ELF-1 (cell line): ENCODE measurements at places on chromosomes 4 and X.

DNA sequence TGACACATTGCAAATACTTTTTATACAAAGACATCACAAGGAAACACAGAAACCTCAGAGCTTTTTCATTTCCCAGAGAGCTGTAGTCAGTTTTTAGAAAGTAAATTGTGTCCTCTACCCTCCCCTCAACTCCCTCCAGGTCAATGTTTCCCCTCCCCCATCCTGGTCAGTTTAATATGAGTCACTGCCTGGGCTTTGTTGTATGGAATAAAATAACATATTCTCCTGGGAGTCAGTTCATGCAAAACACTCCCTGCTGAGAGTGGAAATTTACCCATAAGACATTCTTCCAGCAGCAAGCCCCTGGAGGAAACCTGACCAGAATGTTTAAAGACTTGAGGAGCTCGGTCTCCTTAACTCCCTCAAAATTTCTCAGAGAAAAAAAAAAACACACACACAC, 270.1 kb upstream of the LDB2 start:
- DNase-seq, result no peak

DNA sequence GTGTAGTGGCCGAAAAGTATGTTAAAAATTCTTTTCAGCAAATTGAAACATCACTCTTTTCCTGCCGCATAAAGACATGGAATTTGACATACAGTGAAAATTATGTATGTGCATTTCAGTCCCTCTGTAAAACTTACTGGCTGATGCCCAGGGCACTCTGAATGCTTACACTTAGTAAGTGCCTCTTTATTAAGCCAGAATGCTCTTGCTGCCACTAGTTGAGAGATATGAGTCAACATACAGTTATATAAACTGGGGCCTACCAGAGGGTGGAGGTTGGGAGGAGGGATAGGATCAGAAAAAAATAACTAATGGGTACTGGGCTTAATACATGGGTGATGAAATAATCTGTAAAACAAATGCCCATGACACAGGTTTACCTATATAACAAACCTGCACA, 38.1 kb upstream of the TRPC5 start:
- no peak for DNase-seq

DNA sequence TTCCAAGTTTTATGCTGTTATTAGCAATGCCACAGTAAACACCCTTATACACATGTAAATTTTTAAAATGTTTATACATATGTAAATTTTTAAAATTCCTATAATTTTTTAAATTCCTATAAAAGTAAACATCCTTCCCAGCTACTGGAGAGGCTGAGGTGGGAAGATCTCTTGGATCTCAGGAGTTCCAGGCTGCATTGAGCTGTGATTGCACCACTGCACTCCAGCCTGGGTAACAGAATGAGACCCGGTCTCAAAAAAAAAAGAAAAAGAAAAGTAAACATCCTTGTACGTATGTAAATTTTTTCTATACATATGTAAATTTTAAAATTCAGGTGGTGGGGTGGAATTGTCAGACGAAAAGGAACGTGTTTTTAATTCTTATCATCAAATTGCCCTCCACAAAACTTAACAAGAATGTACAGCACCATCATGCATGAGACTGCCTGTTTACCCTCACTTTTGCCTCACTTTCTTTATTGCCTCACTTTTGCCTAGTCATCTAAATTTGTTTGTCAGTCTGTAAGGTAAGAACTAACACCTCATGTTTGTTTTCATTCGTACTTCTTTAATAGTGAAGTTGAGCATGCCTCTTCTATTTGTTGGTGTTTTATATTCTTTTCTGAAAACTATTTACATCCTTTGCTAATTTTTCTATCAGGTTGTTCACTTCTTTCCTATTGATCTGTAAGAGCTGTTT, 8.0 kb downstream of the SLC7A3 start:
- no peak for DNase-seq

- DNase-seq, result no peak
These were observed 94.3 kb downstream of the ANAPC10 start for GRCh38 chr4:145003675-145004074.

DNA sequence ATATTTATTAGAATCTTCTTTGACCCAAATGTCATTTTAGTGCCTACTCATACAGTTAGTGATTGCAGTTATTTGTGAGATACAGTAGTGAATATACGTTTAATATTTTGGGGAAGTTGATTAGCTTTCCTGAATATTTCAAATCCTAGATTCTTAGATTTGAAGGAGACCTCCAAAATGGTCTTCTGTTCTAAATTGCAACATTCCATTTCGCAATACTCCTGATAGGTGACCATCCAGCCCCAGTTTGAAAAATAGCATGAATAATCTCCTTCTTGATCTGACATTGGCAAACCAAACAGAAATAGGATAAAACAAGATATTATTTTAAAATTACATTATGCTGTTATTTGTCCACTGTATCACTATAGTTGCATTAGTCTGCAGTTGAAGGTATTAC, 505.6 kb downstream of the GRID2 start:
- no peak for DNase-seq

- DNase-seq, result no peak
These were observed 18.4 kb downstream of the DKK2 start for GRCh38 chr4:107017443-107018343.

GRCh38 chrX:82342531-82342930, 1140.6 kb downstream of the SH3BGRL start:
- DNase-seq, result no peak

DNA sequence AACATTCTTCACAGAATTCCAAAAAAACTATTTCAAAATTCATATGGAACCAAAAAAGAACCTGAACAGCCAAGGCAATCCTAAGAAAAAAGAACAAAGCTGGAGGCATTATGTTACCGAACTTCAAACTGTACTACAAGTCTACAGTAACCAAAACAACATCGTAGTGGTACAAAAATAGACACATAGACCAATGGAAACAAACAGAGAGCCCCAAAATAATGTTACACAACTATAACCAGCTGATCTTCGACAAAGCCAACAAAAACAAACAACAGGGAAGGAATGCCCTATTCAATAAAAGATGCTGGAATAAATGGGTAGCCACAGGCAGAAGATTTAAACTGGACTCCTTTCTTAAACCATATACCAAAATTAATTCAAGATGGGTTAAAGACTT, 1189.6 kb downstream of the PCDH18 start:
- DNase-seq, result no peak

DNA sequence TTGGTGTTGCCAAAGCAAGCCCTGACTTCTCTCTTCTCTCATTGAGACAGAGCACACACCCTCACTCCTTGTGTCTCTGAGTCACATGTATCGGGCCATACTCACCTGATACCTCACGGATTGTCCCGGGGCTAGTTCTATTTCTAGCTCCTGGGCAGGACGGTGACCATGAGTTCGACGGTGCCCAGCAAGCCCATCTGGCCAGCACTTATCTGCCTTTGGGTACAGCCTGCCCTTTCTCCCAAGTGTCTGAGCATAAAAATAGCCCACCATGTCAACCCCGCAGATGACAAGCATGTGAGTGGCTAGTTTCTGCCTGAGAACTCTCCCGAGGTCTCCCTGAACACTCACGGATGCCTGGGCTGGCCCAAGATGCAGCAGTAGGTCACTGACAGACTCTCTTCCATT, 158.5 kb downstream of the DHRSX start:
- DNase-seq, result no peak

GRCh38 chr4:173528378-173529321, 1.4 kb downstream of the HAND2 start:
- DNase-seq, result peak; percentile 48

GRCh38 chr4:16617435-16617834, 281.0 kb downstream of the LDB2 start:
- no peak for DNase-seq

DNA sequence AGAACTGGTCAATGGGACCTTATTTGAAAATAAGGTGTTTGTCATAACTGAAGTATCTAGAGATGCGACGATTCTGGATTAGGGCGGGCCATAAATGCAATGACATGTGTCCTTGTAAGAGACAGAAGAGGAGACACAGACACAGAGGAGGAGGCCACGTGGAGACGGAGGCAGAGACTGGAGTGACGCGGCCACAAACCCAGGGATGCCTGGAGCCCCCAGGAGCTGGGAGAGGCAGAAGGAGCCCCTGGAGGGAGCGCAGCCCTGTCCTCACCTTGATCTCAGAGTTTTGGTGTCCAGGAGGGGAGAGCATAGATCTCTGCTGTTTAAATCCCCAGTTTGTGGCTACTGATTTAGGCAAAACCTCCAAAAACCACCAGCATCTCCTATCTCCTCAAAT, 5.0 kb downstream of the GTPBP6 start:
- DNase-seq, result no peak

GRCh38 chrX:49037883-49038475, 5.2 kb downstream of the TFE3 start:
- no peak for DNase-seq

DNA sequence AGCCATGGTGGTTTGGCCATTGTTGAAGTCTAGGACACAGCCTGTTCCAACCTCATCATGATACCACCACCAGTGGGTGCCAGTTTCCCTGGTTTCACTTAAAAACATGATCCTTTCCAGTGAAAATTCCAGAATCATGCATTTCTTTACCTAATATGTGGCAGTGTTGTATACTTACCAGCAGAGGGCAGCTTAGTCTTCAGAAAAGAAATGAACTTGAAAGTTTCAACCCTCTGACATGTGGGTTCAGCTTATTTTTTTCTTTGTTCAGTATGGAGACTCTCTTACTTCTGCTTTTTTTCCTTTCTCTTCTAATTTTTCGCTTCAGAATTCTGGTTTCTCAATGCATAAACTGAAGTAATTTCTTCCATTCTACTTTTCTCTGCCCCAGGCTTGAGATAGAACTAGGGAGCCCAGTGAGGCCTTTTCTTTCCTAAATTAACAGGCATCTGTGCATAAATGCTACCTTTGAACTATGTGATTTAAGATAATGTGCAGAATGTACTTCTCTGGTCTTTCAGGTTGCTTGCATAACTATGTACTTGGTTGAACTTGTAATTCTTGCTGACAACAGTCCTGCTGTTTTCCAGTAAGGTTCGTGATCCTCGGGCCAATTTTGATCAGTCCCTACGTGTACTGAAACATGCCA, 10.7 kb downstream of the LIAS start:
- peak; percentile 48 for DNase-seq

DNA sequence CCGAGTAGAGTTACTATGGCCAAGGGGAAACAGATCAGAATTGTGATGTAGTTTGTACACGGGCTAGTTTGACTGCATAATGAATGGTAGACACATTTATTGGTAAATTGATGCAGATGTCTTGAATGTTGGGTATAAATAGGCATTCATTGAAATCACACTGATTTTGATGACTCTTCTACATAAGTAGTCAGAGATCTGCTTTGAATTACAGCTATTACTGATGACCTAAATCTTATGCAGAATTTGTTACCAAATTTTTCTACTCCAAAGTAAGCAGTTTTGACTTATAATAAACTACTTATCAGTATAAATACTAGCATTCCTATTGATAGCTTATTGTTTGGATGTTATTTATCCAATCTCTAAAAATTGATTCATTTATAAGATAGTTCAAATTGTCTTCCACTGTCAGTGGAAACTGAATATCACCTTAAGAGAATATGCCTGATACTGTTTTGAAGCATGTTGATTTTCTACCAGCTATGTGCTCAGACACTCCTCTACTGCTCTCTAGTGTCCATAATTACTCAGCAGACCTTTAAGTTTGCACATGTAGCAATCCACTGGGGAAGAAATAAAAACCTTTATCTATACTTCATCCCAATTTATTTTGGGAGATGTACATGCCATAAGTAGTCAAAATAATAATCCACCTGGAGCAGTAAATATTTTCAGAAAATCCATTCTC, 120.3 kb downstream of the RASL11B start:
- DNase-seq, result no peak

- no peak for DNase-seq
These were observed 25.0 kb downstream of the NLGN4X start for GRCh38 chrX:6203462-6204215.

GRCh38 chr4:88857588-88857987, 160.0 kb upstream of the NAP1L5 start:
- DNase-seq, result no peak

GRCh38 chrX:35557916-35558315, 240.2 kb upstream of the MAGEB16 start:
- no peak for DNase-seq

DNA sequence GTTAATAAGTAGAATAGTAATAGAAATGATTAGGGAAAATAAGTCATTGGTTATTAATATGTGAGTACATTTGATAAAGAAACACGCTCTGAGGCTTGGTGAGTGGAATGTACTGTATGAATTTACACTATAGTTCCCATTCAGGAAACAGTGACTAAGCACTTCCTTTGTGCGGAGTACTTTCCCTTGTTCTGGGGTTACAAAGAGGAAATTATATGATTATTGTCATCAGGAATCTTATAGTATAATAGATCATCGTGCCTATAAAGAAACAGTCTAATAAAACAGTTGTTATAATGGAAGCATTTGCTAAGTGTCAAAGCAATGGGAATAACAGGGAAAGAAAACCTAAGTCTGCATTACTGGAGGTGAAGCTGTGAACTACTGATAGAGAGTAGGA, 138.0 kb downstream of the RPA4 start:
- no peak for DNase-seq

GRCh38 chr4:105605493-105605892, 53.1 kb downstream of the ARHGEF38 start:
- no peak for DNase-seq

DNA sequence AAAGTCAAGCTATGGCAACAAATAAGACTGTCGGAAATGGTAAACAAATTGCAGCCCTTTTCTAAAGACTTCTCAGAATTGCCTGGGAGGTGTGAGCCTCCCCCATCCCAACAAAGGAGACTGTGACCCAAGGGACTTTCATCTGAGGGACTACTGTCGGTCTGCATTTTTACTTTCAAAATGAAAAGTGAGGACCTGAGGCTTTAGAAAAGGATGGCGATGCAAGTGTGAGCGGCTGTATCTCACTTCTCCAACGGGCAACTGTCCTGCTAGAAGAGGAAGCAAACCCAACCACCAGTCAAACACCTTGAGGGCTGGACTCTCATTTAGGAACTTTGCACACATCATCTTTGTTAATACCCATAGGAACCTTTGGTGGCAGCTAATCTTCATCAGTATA, 62.6 kb upstream of the CLNK start:
- DNase-seq, result peak; percentile 8

- no peak for DNase-seq
These were observed 357.5 kb downstream of the RAPGEF2 start for GRCh38 chr4:159460371-159460770.

DNA sequence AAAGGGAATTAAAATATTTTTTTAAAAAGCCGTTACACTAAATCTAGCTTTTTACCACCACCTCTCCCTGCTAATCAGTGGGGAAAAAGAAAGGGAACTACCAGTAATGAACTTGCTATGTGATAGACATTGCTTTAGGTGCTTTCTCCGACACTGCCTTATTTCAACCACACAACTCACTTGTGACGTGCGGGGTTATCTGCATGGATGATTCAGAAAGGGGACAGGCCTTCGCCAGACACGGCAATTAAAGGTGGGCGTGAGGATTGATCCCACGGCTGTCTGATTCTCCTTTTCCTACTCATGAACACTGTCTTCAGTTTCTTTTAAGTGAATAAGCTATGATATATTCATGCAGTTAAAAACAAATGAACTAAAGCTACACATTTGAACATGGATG, 882 bp upstream of the CXCR3 start:
- no peak for DNase-seq

DNA sequence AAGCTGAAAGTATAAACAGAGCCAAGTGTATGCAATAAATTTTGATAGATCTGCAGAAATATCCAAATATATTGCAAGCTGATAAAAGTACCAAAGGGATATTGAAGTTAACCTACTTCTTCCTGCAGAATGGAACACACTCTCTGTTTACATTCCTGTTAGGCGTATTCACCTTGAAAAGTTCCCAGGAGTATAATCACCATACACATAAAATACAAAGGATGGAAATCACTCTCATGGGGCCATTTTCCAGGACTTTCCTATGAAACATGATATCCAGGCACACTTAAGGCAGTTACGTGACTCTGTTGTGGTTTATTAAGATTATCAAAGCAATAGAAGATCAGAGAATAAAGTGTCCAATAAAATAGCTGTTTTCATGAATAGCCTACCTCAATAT, 1142.3 kb downstream of the NLGN4X start:
- DNase-seq, result no peak
